Naive thymus-derived CD4-positive, alpha-beta T cell (primary cell): ENCODE measurements at places on chromosomes 6 and 20.

GRCh38 chr20:33313686-33314314 is 30.8 kb downstream of the BPIFB1 start:
- DNase-seq = no peak

GRCh38 chr20:1876975-1877608 is 18.1 kb upstream of the SIRPA start:
- DNase-seq = no peak

DNA sequence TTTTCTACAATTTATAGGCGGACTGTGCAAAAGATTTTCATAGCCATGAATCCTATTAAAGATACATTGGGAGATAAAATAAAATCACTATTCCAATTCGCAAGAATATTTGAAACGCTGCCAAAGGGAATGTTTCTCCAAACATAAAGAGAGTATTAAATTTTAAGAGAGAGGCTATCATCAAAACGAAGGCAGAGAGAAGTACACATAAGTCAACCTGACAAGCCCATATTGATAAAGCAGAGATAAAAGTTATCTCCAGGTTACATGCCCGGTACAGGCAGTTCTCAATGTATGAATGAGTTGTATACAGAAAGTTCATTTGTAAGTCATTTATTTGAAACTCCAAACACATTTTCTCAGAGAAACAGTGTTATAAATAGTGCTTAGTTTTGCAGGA is 193.1 kb downstream of the ATXN1 start:
- DNase-seq = no peak

GRCh38 chr6:125340175-125340835 is 38.5 kb upstream of the HDDC2 start:
- DNase-seq = no peak

DNA sequence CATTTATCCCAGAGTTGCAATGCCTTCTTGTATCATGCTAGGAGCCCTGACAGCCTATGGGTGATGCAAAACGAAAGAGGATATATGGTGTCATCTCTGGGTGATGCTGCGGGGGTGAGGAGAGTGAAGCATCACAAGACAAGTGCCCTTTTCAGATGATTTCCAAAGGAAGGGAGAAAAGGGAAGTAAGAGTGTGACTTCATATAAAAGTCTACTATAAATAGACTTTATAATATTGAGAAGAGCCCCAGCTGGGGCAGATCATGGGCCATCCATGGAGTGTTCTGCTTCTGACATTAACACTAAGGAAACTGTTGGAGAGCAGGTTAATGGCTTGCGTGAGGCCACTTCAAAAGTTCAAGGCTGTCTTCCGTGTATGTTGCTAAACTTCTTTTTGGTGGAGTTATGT is 4.4 kb downstream of the CD83 start:
- no peak for DNase-seq

DNA sequence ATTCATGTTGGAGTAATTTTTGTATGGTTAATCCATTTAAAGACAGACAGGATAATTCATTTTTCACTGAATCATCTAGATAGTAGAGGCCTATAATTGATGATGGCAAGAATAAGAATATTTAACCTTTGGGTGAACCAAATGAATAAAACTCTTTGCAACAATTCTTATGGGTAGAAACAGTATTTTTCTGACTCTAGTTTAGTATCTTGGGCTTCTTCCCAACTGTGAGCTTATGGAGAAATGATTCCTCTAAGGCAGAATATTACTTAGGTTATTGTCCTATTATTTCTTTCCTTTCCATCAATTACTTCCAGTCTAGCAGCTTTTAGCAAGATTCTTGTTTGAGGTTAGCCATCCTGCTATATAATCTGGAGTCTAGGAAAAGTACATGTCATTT is 734.9 kb upstream of the FLRT3 start:
- DNase-seq = no peak

DNA sequence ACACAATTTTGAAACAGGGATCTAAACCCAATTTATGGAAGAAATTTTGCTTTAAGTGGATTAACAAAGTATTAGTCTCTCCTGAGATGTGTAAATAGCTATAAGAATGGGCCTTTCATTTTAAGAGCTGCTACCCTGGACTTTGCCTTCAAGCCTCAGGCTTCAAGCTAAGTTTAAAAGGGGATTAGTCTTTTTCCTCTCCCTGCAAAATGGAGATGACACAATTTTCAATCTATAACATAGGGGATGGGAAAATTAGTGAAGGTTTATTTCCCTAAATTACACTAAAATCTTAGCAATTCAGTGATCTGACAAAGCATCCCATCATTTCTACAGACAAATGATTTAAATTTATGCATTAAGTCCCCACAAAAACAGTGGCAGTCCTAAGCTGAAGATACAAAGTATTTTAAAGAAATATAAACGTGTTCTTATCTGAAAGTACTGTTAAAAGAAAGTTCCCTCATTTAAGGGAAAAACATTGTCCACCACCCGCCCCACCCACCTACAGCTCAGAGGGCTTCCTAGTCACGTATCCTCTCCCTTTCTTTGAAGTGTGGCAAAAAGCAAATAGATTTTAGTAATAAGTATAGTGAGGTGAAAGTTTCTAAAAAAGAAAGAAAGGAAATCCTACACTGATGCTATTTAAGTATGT is 14.5 kb downstream of the ARHGAP18 start:
- no peak for DNase-seq

GRCh38 chr6:162200945-162201690 is 526.4 kb downstream of the PRKN start:
- DNase-seq = no peak

DNA sequence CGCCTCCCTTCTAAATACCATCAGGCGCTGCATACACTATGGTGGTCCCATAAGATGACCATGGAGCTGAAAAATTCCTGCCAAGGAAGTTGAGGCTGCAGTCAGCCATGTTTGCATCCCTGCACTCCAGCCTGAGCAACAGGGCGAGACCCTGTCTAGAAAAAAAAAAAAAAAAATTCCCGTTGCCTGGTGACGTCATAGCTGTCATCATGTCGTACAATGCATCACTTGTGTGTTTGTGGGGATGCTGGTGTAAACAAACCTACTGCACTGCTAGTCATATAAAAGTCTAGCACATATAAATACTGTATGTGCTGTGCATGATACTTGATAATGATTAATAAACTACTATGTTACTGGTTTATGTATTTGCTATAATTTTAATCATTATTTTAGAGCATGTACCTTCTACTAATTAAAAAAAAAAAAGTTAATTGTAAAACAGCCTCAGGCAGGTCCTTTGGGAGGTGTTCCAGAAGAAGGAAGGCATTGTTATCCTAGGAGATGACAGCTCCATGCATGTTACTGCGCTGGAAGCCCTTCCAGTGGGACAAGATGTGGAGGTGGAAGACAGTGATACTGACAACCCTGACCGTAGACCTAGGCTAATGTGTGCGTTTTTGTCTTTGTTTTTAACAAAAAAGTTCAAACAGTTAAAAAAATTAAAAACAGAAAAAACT is 132.6 kb downstream of the BANF2 start:
- no peak for DNase-seq

- no peak for DNase-seq
Measured at GRCh38 chr6:40779409-40779808, 192.2 kb upstream of the LRFN2 start.

- no peak for DNase-seq
Measured at GRCh38 chr6:34602318-34603111, 46.4 kb upstream of the SPDEF start.
